Renal cortex interstitium (tissue), 15 donors: ENCODE measurements at places on chromosomes 13 and 19. TPM values are rescaled to one million over a fixed set of nuclear protein-coding genes. Genes with fewer than 3 reads are reported as not detected.

The KCTD12 gene
- polyA plus RNA-seq = 87.9 TPM

The DACT3 gene
- 22.2 TPM for polyA plus RNA-seq

The ZNF430 gene
- 12.2 TPM for polyA plus RNA-seq

The ZNF229 gene
- 16.1 TPM for polyA plus RNA-seq

The IFNL1 gene
- polyA plus RNA-seq = not detected

DNA sequence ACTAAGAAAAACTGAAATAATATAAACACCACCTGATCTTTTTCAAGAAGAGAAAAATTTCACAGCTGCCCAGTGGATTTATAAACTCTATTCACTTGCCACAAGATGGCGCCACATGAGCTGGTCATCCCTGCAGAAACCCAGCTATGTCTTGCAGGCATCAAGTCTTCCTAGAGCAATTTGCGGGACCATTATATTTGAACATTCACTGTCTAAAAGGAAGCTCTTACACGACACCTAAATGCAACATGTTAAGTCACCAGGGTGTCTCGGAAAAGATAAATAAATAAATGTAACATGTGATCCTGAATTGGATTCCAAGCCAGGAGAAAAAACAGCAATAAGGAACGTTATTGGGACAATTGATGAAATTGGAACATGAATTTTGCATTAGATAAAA lies 20.3 kb upstream of the AKT2 start:
- DNase-seq = peak; percentile 83

DNA sequence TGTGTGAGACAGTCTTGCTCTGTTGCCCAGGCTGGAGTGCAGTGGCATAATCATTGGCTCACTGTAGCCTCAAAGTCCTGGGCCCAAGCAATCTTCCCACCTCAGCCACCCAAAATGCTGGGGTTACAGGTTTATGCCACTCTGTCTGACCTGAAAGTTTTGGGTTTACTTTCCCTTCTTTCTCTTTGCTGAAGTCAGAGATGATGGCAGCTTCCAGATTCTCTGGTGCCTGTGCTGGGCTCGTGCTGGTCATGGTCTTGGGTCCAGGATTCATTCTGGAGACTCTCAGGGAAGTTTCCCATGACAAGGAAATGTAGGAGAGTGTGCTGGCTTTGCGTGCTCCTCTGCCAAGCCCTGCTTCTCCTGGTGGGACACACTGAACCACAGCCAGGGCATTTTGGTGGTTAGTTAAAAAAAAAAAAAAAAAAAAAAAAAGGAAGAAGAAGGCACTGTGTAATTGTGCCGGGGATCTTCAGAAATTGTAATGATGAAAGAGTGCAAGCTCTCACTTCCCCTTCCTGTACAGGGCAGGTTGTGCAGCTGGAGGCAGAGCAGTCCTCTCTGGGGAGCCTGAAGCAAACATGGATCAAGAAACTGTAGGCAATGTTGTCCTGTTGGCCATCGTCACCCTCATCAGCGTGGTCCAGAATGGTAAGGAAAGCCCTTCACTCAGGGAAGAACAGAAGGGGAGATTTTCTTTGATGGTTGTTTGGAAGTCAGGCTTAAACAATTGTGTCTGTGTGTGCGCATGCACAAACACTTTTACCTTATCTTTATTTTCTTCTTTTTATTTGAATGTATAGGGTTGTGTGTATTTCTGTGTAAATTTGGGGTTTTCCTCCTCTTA lies at the start of gene ALOX5AP:
ALOX5AP (plus strand) TSS at position 519 of the 847 bp plus-strand sequence; CDS start at position 582, 63 bp downstream.
- no peak for DNase-seq

GRCh38 chr13:76892488-76892887 lies 6.3 kb upstream of the KCTD12 start:
- no peak for DNase-seq

GRCh38 chr13:44974056-44974793 lies 15.0 kb downstream of the NUFIP1 start:
- no peak for DNase-seq

- no peak for DNase-seq
These were observed 303.4 kb downstream of the SPRY2 start for GRCh38 chr13:80037505-80037888.

GRCh38 chr13:88526186-88526852 lies 855.1 kb downstream of the SLITRK5 start:
- no peak for DNase-seq
